Activated CD4-positive, alpha-beta T cell treated with anti-CD3 and anti-CD28 coated beads, Interleukin-2, amount 10 ng/mL, durations not matched to agents 7 days and 5 days (primary cell): ENCODE measurements at places on chromosomes 12 and 14. TPM values are rescaled to one million over a fixed set of nuclear protein-coding genes. Genes with fewer than 3 reads are reported as not detected.

Gene B4GALNT1
- 0.77 TPM for total RNA-seq

DNA sequence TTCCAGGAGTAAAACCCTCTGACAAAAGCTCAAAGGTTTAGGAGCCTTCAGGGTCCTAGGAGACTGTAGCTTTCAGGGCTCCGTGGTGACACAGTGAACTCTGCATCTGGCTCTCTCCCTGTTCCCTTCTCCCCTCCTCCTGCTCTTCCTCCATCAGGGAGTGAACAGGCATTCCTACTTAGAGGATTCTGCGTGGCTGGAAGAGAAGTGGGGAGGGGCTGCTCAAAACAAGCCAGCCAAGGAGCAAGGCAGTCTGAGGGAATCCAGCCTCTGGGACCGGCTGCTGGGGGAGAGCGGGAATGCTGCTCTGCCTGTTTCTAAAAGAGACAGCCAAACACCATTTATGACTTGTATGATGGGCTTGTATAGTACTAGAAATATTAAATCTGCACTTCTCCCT is 49.5 kb downstream of the RBMS2 start:
- DNase-seq, result no peak
- H3K27ac ChIP-seq, result no peak overlapping the region
- no peaks in the 10 kb centered on the region for H3K36me3 ChIP-seq
- no peak overlapping the region for H3K4me3 ChIP-seq
- peaks cover 30% of the 10 kb centered on the region for H3K4me1 ChIP-seq

- H3K27ac ChIP-seq, result no peak overlapping the region
- peaks cover 8% of the 10 kb centered on the region for H3K27me3 ChIP-seq
- no peak overlapping the region for H3K4me3 ChIP-seq
- no peaks in the 10 kb centered on the region for H3K36me3 ChIP-seq
Measured at GRCh38 chr12:97306147-97306546, 156.5 kb upstream of the RMST start.

DNA sequence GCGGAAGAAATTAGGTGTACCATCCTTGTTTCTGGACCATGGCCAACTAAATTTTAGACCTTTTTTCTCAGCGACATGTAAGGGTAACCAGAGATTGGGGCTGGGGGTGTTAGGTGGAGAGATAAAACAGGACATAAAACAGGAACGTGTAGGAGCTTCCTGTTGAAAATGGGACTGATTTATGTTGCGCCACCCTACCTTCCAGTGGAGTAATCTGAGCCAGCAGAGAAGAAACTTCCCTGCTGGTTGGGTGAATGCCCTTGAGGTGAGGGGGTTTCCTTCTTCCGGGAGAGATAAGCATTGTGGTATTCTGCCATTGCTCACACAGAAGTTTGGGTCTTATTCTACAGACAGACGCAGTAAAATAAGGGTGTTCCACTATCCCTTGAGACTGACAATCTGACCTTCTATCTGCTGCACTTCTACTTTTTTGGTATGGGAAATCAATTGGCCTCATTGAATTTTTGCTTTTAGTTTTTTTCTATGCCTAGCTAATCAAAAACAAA is 417.6 kb downstream of the PCNX1 start:
- DNase-seq, result peak; percentile 41
- H3K36me3 ChIP-seq, result peaks cover 21% of the 10 kb centered on the region
- no peaks in the 10 kb centered on the region for H3K27me3 ChIP-seq
- H3K4me3 ChIP-seq, result peak overlapping the region; percentile 37

DNA sequence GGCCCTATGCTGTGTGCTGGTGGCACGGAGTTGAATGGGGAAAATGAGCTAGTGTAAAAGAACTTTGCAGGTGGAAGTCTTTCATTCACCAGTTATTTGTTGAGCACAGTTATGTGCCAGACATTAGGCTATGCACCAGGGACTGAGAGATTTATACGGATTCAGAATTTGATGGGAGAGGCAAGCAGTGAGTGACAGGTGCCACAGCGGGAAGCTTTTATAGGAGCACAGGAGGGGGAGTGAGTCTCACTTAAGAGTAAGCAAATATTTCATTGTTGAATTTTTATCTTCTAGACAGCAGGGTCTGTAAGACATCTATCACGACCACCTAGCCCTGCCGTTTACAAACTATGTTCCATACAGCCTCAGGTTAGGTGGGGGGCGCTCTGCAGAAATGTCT is 320.6 kb downstream of the SNAPC1 start:
- no peak overlapping the region for H3K27ac ChIP-seq
- peaks cover 7% of the 10 kb centered on the region for H3K27me3 ChIP-seq
- no peaks in the 10 kb centered on the region for H3K36me3 ChIP-seq
- H3K4me3 ChIP-seq, result no peak overlapping the region
- no peak for DNase-seq

Gene TMCC3
- 0.23 TPM for total RNA-seq

DNA sequence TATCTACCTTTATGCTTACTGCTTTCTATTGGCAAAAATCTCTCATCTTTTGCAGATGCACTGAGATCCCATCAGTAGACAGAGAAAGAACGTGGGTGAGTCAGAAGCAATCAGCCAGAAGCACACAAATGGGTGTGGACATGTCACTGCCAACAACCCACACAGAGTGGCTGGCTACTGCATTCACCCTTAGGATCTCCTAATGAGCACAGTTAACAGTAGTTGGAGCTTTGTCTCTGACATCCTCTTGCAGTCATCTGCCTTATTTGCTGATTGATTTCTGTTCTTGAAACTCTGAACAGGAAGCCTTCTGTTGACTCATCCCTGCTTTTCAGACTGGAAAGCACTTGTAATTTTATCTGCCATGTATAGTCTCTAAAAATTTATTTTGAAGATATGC is 117.2 kb downstream of the RGS6 start:
- H3K27me3 ChIP-seq, result peaks cover 18% of the 10 kb centered on the region
- no peak for DNase-seq
- H3K4me3 ChIP-seq, result no peak overlapping the region
- peaks cover 7% of the 10 kb centered on the region for H3K4me1 ChIP-seq
- H3K36me3 ChIP-seq, result no peaks in the 10 kb centered on the region
- H3K27ac ChIP-seq, result no peak overlapping the region

Gene USP44
- 2.9 TPM for total RNA-seq

- H3K36me3 ChIP-seq, result no peaks in the 10 kb centered on the region
- H3K4me1 ChIP-seq, result peaks cover 10% of the 10 kb centered on the region
- no peak overlapping the region for H3K27ac ChIP-seq
- DNase-seq, result no peak
Measured at GRCh38 chr12:24561882-24562770, 386.8 kb downstream of the BCAT1 start.

DNA sequence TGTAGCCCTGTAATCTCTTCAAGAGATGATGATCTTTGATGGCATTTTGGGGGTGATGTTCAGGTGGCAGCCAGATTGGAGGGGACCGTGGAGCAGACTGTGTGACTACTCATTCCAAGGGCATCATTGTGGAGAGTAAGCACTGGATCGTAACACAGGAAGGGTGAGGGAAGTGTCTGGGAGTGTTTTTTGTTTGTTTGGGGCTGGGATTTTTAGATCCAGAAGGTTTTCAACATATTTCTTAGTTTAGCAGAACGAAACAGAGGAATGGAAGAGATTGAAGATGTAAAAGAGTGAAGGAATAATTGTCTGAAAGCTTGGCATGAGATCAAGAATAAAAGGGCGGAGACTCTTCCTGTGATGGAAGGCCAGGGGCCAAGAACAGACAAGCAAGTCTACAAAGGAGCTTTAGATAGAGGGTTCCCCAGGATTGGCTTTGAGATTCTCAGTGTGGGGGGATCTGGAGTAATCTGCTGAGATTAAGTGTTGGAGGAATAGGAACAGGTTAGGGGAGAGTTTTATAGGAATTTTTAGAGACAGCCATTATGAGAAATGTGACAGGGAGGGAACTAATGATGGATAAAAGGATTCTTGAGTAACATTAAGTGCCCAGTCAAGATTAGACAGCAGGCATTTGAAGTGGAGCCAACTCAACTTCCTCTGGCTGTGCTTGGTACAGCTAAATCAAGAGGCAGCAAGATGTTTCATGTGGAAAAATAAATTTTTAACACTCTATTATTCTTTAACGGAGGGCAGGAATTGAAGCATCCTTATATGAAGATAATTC is 79.7 kb upstream of the REP15 start:
- H3K36me3 ChIP-seq, result peaks cover 2% of the 10 kb centered on the region
- H3K4me3 ChIP-seq, result no peak overlapping the region
- no peak for DNase-seq
- peak overlapping the region; percentile 60 for H3K27ac ChIP-seq
- peaks cover 3% of the 10 kb centered on the region for H3K27me3 ChIP-seq

GRCh38 chr14:50339178-50339804 is 27.2 kb downstream of the DMAC2L start:
- DNase-seq, result no peak
- H3K27ac ChIP-seq, result no peak overlapping the region
- H3K4me3 ChIP-seq, result no peak overlapping the region
- H3K4me1 ChIP-seq, result peaks cover 31% of the 10 kb centered on the region
- H3K27me3 ChIP-seq, result no peaks in the 10 kb centered on the region
- H3K36me3 ChIP-seq, result peaks cover 23% of the 10 kb centered on the region

DNA sequence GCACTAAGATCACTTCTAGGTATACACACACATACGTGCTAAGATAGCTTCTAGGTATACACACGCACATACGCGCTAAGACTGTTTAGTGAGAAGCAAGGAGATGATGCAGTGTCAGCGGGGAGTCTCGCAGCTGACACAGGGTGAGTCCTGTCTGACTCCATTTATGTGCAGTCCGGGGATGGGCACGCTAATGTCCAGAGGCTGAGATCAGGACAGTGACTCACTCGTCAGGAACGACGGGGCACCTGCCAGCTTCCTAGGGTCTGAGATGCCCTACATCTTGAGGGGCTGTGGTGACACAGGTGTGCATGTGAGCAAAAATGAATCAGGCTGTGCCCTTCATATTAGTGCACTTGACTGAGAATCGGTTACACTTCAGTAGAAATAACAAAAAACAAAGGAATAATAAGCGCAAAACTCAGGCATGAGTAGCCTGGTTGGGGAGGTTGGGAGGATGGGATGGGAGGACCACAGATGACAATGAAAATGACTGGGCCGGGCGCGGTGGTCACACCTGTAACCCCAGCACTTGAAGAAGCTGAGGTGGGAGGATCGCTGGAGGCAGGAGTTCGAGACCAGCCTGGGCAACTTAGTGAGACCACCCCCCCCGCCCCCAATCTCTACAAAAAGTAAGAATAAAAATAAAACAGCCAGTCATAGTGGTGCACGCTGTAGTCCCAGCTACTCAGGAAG is 29.1 kb upstream of the ULK1 start:
- H3K27ac ChIP-seq, result no peak overlapping the region
- no peak for DNase-seq
- no peaks in the 10 kb centered on the region for H3K27me3 ChIP-seq
- H3K4me3 ChIP-seq, result no peak overlapping the region
